Renal pelvis (tissue), 12 donors: ENCODE measurements at places on chromosomes 2 and 18. TPM values are rescaled to one million over a fixed set of nuclear protein-coding genes. Genes with fewer than 3 reads are reported as not detected.

EN1 gene
- polyA plus RNA-seq: not detected

FBXO15 gene
- 4.4 TPM for polyA plus RNA-seq

SH3BP4 gene
- 37.7 TPM for polyA plus RNA-seq

CNTNAP5 gene
- polyA plus RNA-seq: not detected

HOXD10 gene
- 147 TPM for polyA plus RNA-seq

ARHGEF4 gene
- 8.4 TPM for polyA plus RNA-seq
